ENCODE measurements at places on chromosomes 3 and 15.
A peak's percentile ranks its signal among the peaks of the same experiment; 100 is the strongest.

GRCh38 chr15:70514251-70514650 is 249.1 kb downstream of the UACA start:
- DNase-seq, result no peak

DNA sequence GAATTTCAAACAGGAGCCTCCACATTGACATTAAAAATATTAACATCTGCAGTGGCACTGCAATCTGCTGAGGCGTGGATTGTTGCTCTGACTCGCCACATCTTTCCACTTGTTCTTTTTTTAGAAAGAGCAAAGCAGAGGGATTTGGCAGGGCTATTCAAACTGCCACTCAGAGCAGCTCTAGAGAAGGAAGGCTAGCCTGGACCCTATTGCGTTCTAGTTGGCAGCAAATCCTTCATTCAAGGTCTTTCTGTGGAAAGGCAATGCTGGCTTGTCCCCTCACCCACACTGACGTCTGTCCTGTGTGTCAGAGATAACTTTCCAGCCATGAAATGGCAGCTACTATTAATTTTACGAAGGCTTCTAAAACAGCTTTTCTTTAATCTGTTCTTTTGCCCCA is 483.2 kb upstream of the SGO1 start:
- peak; percentile 25 for DNase-seq

- DNase-seq, result no peak
Measured at GRCh38 chr3:126390201-126390600, 4.5 kb upstream of the CFAP100 start.

- no peak for DNase-seq
Measured at GRCh38 chr3:126435456-126436315, 40.0 kb downstream of the ZXDC start.

DNA sequence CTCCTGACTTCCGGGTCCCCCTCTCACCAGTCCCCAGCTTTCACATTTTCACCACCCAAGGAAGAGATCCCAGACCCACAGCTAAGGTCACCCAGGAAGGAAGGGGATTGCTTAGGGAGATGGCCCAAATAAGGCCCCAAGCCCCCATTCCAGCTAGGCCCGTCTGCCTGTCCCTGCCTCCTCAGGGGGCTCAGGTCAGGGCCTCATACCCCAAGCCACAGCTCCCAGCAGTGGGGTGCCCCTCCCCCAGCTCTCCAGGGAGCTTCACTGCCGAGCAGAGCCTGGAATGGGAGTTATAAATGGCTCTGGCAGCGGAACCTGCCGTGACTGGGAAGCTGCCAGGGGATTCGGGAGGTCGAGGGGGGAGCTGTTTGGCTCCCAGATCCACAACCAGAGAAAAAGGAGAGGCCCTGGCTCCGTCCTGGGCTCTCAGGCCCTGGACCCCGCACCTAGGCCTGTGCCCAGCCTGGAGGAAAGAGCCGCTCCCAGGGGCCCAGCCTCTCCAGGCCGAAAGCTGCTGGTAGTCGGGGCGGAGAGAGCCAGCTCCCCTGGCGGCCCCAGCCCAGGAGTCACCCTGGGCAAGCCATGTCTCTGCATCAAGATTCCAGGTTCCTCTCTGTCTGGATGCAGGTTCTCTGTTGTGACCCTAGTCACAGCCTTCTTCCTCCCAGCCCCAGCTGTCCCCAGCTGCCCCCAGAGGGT is 550 bp downstream of the CCDC9B start:
- DNase-seq, result peak; percentile 82

GRCh38 chr3:116020495-116020894 is 397.2 kb downstream of the GAP43 start:
- no peak for DNase-seq

- no peak for DNase-seq
Measured at GRCh38 chr3:15263120-15263519, 57.1 kb downstream of the CAPN7 start.

GRCh38 chr3:14521611-14522010 is 18.5 kb downstream of the GRIP2 start:
- DNase-seq, result no peak

DNA sequence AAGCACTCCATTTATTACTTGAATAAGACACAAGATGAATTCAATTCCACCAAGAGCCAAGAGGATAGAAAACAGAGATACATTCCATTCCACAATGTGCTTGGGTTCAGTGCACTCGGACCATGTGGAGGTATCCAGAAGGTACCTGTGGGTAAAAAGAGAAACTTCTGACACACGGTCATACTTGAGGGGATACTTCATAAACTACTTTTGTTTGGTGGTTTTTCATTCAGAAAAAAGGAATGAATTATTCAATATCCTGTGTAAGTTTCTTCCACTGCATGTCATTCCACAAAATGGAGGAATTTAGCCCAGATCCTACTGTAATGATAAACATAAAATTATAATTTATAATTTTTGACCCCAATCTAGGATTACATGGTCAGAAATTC is 5.7 kb downstream of the TM4SF1 start:
- DNase-seq, result no peak

DNA sequence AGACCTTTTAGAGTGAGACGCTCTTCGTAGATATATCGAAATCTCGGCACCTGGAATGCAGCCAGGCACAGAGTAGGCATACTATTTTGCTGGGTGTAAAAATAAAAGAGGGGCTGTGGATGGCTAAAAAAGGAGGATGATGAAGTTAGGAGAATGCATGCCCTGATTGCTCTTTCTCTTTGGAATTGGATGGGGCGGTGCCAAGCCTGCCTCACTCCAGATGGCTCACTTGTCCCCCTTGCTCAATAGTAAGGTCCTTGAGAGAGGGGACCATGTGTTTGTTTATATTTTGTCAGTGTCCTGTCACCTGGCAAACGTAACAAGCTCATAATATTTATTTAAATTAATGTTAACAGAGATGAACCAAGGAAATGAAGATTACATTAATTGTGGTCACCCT is 33.0 kb downstream of the SNRK start:
- no peak for DNase-seq

GRCh38 chr3:123467046-123467445 is 18.2 kb upstream of the ADCY5 start:
- DNase-seq, result no peak

GRCh38 chr3:95134693-95135413 is 1072.0 kb downstream of the NSUN3 start:
- no peak for DNase-seq

GRCh38 chr15:48682942-48683651 is 37.6 kb upstream of the FBN1 start:
- no peak for DNase-seq
